NCI-H460 (cell line): ENCODE measurements at places on chromosomes 16 and 17.
A peak's percentile ranks its signal among the peaks of the same experiment; 100 is the strongest.

- DNase-seq = no peak
Observed at GRCh38 chr17:4733073-4733531, 1.9 kb downstream of the MED11 start.

DNA sequence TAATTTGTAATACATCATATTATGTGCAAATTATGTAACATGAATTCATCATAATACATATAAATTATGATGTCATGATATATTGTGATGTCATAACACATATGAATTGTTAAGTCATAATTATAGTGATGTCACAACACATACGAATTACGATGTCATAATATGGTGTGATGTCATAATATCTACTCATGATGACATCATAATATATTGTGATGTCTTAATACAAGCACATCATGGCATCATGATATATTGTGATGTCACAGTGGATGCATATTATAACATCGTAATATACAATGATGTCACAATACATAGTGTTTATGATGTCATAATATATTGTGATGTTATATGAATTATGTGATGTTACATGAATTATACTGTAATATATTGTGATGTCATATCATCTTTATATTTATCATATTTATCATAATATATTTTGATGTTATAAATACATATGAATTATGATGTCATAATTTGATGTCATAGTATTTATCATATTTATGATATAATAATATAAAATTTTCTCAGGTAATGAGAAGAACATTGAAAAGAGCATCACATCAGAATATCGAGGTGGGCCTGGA lies 1793.0 kb downstream of the TP53TG3F start:
- DNase-seq = no peak

DNA sequence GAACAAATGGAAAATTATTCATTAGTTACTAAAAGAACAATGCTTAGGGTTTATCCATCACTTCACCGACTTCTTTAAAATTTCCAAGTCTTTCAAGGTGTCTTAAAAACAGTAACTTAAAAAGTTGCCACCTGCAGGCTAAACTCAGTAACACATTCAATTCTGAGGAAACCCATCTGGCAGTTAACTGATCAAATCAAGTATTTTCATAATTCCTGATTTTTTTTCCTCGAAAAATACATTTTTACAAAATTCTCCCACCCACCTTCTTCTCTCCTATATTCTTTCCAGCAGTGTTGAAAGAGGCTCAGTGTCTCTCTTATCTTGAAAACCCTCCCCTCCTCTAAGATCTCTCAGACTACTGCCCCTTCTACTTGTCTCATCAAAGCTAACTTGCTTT lies 29.9 kb downstream of the PARN start:
- peak; percentile 9 for DNase-seq

DNA sequence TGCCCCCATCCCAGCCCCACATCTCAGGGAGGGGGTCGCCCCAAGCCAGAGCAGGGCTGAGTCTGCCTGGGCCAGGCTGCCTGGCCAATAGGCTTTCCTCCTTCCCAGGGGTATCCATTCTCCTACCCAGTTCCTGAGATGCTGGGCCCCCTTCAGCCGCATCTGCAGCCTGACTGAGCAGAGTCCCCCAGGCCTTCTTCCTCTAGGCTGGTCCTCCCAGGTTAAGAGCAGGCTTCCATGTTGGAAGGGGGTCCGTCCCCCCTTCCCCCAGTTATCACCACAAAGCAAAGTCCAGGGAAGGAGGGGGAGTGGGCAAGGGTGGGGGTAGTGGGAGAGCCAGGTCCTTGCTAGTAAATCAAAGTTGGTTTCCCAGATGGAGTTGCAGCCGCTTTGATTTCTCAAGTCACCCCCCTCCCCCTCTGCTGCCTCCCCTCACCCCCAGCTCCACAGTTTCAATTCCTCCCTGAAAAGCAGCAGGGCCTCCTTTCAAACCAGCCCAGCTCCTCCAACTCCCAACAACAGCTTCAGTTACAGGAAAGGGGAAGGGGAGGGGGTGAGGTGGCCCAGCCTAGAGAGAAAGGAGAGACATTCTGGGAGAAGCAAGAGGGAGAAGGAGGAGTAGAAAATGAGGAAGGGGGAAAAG lies 9.5 kb upstream of the FZD2 start:
- DNase-seq = no peak

GRCh38 chr16:4175849-4176248 lies 59.6 kb upstream of the ADCY9 start:
- no peak for DNase-seq

DNA sequence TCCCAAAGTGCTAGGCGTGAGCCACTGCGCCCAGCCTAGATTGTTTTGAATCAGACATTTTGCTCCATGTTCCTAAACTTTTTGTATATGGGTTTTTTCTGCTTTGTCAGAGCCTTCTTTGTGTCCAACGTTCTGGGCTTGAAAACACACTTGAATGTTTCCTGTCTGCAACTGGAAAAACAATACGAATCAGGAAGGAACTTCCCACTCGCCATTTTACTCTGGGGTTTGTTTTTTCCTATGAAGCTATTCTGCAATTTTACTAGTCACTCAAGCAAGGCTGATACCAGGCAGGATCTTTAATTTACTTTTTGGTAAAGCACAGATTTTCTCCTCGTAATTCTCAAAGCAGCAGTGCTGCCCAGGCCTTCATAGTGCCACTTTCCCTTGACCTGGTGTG lies 31.6 kb downstream of the ARHGAP17 start:
- no peak for DNase-seq

DNA sequence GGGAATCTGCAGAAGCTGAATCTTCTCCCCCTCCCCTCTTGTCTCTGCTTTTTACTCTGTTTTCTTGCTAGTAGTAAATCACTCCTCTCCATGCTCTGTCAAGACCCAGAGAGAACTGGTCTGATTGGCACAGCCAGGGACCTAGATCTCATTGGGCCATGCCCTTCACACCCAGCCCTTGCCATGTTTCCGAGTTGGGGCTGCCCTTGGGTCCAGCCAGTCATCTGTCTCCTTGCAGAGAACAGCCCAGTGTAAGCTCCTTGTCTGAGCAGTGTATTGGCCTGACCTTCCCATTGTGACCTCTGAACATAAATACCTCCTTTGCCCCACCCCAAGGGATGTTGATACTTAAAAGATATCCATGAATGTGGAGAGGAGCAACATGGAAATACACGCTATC lies 3.9 kb downstream of the MMP15 start:
- no peak for DNase-seq

DNA sequence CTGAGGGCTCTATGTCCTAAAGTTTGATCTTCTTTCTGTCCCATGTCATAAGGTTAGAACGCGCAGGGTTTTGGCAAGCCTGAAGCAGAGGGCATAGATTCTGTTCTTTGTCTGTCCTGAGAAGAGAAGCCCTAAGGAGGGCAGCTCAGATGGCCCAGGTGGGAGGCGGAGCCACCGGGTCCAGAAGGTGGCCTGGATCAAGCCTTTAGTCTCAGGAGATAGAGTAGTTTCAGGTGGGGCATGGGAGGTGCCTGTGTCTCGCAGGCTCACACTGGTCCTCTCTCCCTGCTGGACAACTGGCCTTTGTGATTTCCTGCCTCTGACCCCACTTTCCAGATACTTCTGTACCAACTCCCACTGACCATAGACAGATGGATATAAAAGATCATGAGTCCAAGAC lies 44.2 kb upstream of the DNAJA2 start:
- no peak for DNase-seq

DNA sequence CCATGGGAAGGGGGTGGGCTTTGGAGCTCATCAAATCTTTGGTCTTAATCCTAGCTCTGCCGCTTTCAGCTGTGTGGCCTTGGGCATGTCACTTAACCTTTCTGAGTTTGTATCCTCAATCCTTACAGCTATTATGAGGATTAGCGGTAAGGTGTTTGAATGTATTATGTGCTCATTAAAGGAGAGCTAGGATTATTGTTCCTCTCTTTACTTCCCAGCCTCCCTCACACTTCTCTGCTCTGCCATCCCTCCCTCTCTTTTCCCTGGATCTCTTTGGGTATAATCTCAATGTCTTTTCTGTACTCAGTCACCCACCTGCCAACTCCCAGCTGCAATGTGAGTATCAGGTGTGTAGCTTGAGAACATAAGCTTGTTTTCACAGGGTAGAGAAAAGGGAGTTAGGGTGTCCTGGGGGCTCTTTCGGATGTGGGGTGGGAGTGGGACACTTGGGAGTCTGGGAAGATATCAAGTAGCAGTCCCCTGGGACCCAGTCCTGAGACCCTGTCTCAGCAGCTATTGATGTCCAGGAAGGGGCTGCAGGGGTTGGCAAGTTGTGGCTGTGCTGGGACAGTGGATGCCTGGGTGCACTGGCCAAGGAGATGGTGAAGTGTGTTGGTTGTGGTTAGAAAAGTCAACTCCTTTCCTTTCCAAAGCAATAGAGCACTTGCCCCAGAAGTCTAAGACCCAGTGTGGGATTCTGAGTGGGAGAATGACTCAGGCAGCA lies 1.8 kb downstream of the EFNB3 start:
- no peak for DNase-seq

- DNase-seq = no peak
Observed at GRCh38 chr17:2656283-2656682, 55.3 kb downstream of the CLUH start.

GRCh38 chr17:82677353-82677925 lies 21.1 kb downstream of the RAB40B start:
- DNase-seq = no peak

- no peak for DNase-seq
Observed at GRCh38 chr16:82059161-82059982, 24.3 kb downstream of the HSD17B2 start.

- DNase-seq = no peak
Observed at GRCh38 chr17:75900691-75901533, 3.8 kb downstream of the MRPL38 start.

- no peak for DNase-seq
Observed at GRCh38 chr16:12426122-12426521, 377.6 kb downstream of the CPPED1 start.

GRCh38 chr16:67446968-67447507 lies 16.1 kb downstream of the HSD11B2 start:
- DNase-seq = no peak

DNA sequence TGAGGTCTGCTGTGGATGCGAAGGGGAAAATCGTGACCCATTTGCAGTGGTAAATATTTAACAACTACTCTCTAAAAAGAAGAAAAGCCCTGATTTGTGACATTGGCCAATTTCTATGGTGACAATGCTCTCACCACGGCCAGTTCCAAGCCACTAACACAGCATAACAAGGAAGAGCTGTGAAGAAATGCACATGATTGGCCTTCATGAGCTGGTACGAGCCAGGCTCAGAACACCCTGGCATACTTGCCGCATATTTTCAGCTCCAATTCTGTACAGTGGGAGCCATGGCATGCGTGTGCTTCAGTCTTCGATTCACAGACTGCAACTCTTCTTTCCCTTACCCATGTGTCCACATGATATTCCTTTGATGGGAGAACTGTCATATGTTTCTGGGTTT lies 363.9 kb upstream of the CDH5 start:
- DNase-seq = no peak

DNA sequence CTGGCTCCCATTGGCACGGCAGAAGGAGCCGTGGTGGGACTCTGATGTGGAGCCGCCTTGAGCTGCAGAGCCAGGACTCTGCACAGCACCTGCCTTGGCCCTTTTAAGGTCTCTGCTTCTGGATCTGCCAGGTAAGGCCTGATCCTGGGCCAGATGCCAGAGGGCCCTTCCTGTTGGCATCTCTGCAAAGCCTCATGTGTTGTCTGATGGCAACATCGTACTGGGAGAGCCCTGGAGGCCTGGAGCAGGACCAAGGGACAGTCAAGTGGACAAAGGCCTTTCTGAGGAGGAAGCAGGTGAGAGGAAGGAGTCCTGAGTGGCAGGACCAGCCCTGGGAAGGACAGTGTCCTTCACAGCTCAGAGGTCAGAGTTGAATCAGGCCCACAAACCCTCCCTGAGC lies 26.1 kb downstream of the SOCS1 start:
- no peak for DNase-seq

- DNase-seq = no peak
Observed at GRCh38 chr17:32235588-32235987, 30.0 kb upstream of the RHBDL3 start.

DNA sequence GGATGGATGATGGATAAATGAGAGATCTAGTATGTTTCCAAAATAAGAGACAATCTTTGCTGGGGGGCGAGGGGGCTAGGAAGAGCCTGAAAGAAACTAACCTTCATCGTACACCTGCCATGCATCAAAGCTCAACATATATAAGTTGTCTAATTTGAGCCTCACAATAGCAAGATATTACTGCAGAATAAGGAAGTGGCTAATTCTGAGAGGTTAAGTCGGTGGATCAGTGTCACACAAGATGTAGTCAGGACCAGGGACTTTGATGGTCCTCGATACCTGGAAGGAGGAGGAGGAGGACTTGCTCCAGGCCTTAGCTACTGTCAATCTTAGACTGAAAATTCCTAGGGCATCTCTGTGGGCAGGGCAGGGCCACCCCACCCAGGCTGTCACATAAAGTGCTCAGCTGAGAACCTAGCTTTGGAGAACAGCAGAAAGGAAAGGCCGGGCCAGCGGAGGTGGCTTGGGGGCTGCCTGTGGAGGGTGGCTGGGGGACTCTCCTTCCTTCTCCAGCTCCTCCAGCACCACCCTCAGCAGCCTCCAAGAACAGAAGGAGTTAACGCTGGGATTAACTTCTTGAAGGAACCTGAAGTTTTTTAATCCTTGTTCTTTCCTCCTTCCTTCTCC lies 460 bp upstream of the SLC13A2 start:
- DNase-seq = no peak

DNA sequence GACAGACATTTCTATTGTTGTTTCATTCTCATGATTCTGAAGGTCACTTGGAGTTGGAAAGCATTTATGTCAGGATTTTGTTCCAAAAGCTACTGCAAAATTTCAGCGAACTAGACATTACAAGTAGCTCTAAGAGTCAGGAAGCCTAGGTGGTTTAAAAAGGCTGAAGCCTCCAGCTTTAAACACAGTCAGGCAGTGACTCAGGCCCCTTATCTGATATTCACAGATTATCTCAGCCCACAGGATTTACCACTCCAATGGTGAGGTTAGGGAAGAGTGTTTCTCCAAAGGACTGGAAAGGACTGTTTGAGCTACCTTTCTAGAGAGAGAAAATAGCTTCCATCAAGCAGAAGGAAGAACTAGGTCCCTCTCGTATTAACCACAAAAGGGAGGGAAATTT lies 624.4 kb upstream of the C16orf82 start:
- no peak for DNase-seq

- no peak for DNase-seq
Observed at GRCh38 chr16:26700250-26700649, 366.5 kb upstream of the C16orf82 start.

DNA sequence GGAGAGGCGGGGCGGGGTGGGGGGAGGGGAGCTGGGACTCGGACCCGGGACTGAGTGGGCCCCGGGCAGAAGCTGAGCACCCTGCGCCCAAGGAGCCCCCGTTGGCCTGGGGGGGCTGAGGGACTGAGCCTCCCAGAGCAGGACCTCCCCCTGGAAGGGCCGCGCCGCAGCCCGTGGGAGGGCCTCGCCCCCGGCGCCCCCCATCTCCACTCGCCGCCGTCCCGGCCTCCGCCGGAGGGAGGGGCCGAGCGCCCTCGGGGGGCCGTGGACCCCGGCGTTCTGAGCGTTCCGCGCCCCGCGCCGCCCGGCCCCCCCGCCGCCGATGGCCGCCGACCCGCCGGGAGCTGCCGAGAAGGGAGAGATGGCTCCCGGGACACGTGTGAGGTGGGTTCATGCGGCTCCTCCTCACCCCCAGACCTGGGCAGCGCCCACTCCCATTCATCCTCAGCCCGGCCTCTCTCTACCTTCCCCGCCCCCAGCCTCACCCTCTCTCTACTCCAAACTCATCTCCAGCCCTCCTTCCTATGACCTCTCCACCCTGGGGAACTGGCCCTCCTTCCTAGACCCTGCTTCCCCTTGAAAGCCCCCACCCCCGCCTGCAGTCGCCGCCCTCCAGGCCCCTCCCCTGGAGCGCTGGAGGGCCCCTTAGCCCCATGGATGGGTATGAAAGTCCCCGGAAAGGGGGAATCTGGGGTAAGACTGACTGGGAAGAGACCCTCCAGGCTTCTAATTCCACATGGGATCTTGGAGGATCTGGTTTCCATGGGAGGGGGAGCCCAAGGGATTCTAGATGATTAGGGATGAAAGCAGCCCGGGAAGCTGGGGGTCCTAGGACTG lies 922 bp downstream of the FBXL19 start:
- DNase-seq = no peak
